ENCODE measurements at places on chromosomes 7 and 10.

DNA sequence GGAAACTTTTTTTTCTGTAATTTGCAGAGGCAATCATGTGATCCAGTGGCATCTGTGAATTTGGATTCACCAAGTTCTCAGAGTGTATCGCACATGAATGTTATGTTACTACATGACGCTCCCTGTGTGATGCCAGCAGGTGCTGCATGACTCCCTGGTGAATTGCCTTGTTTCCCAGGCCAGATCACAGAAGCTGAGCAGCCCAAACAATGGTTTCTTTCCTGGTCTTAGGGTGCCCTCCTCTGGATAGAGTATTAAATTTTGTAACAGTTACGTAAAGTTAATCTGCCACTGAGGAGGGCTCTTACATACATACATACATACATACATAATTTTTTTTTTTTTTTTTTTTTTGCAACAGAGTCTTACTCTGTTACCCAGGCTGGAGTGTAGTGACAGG is 3.6 kb downstream of the ZSCAN21 start:
- peak; percentile 30 for DNase-seq

DNA sequence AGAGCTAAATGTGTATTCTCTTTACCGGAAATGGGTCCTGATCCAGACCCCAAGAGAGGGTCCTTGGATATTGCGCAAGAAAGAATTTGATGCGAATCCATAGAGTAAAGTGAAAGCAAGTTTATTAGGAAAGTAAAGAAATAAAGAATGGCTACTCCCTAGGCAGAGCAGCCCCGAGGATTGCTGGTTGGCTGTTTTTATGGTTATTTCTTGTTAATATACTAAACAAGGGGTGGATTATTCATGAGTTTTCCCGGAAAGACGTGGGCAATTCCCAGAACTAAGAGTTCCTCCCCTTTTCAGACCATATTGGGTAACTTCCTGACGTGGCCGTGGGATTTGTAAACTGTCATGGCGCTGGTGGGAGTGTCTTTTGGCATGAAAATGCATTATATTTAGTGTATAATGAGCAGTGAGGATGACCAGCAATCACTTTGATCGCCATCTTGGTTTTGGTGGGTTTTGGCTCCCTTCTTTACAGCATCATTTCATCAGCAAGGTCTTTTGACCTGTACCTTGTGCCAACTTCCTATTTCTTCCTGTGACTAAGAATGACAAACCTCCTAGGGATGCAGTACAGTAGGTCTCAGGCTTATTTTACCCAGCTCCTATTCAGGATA is 60.4 kb downstream of the ARL4A start:
- no peak for DNase-seq

DNA sequence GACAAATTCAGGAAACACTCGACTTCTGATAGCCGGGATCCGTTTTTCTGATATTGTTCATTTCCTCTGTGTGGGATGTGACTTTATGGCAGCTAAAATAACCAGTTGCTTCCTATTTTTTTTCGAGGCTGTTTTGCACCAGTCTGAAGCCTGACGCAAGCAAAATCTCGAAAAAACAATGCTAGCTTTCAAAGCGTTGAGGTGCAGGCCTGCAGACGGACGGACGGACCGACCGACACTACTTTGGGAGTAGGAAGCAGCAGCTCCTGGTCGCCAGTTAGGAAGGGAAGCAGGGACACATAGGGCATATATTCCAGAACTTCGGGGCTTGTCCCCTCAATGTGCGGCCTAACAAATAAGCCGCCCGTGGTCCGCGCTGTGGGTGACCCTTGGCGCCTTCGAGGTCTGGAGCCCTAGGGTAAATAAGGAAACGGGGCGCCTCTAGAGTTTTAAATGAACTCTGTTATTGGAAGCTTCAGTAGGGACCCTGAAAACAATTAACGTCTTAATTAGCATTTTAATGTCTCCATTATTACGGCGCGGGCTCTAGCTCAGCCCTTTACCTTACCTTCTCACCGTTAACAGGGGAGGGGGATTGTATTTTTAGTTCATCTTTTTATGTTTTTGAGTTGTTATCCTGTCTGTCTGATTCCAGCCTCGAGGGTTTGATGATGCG is 1.3 kb downstream of the HHEX start:
- no peak for DNase-seq

- no peak for DNase-seq
Observed at GRCh38 chr7:19455623-19456022, 253.2 kb downstream of the POLR1F start.

DNA sequence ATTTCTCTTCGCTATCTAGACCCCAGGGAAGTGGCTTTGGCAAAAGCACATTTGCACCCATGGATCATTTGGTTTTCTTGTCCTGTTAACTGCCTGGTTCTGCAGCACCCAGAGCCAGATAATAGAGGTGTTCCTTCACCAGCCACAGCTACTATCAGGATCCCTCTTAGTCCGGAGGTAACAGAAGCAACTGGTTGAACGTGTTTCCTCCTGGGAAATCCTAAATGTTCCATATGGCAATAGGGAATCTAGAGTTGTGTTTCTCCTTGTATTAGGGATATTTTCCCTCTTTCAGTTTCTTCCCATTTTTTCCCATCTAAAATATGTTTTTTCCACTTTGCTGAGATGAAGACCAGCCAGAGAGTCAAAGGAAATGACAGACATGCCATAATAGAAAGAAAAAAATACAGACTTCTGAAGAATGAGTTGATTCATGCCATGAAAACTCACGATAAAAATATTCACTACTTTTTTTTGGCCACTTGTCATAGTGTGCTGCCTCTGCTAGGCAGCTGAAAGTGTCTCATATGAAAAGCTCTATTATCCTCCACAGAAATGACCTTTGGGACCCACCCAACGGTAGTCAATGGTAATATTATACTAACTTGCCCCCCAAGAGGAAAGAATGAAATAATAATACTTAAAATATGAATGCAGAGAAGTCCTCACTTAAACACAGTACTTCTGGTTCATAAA is 472.8 kb downstream of the KCNMA1 start:
- DNase-seq, result no peak

- no peak for DNase-seq
Observed at GRCh38 chr7:139114018-139114417, 4.5 kb upstream of the ZC3HAV1 start.

DNA sequence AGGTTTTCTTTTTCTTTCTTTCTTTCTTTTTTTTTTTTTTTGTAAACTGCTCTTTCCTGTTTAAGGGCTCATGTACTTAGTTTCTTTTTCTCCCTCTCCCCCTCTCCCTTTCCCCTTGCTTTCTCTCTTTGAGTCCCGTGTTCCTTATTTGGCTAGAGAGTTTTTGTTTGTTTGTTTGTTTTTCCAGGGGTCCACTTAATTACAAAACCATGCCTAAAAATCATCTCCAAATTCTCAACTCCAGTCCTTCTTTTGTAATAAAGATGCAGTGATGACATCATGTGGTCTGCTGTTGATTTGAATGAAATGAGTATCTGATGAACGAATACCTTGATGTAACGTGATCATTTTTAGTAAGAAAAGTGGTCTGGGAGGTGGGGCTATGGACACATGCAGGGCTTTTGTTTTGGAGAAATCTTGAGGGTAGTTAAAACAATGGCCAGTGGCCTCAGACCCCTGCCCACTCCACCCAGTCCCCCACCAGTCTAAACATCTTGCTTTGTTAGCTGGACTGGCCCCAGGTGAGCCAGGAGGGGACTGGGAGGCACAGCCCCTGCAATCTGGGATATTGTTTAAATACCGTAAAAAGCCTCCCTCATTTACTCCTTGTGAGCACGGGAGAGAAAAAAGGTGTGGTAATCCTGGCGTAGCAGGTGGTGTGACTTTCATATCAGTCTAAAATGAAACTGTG is 165.7 kb downstream of the LRMDA start:
- no peak for DNase-seq

GRCh38 chr7:30880941-30881340 is 30.7 kb upstream of the AQP1 start:
- no peak for DNase-seq

- DNase-seq, result no peak
Observed at GRCh38 chr7:34022626-34023025, 117.3 kb downstream of the BMPER start.

DNA sequence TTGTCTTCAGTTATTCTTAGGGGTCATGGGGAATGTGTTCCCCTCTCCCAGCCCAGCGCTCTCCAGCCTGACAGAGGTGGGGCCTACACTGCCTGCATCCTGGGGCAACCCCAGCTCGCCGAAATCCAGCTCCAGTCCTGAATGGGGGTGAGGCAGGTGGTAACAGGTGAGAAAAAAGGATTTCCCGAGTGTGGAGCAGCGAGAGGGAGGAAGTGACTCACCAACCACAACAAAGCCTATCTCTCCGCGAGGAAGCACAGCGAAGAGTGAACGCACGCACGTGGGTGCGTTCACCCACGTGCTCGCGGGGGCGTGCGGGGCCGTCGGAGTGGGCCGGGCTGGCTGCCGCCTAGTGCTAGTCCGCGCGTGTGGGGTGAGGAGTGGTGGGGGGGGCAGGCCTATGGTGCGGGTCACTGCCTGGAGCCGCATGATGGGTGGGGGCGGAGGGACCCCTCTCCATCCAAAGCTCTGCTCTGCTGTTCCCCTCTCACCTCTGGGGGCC is 855 bp upstream of the PALD1 start:
- no peak for DNase-seq
